CD4-positive, alpha-beta memory T cell (primary cell): ENCODE measurements at places on chromosomes 16 and 17.

- no peak overlapping the region for H3K27ac ChIP-seq
- H3K27me3 ChIP-seq = no peaks in the 10 kb centered on the region
- no peaks in the 10 kb centered on the region for H3K36me3 ChIP-seq
- DNase-seq = no peak
- H3K4me3 ChIP-seq = no peak overlapping the region
Observed at GRCh38 chr16:77918809-77919707, 103.3 kb upstream of the CLEC3A start.

- no peak for DNase-seq
- H3K4me1 ChIP-seq = no peaks in the 10 kb centered on the region
- no peak overlapping the region for H3K27ac ChIP-seq
- no peaks in the 10 kb centered on the region for H3K27me3 ChIP-seq
Observed at GRCh38 chr16:457732-458400, 32.4 kb downstream of the RAB11FIP3 start.

DNA sequence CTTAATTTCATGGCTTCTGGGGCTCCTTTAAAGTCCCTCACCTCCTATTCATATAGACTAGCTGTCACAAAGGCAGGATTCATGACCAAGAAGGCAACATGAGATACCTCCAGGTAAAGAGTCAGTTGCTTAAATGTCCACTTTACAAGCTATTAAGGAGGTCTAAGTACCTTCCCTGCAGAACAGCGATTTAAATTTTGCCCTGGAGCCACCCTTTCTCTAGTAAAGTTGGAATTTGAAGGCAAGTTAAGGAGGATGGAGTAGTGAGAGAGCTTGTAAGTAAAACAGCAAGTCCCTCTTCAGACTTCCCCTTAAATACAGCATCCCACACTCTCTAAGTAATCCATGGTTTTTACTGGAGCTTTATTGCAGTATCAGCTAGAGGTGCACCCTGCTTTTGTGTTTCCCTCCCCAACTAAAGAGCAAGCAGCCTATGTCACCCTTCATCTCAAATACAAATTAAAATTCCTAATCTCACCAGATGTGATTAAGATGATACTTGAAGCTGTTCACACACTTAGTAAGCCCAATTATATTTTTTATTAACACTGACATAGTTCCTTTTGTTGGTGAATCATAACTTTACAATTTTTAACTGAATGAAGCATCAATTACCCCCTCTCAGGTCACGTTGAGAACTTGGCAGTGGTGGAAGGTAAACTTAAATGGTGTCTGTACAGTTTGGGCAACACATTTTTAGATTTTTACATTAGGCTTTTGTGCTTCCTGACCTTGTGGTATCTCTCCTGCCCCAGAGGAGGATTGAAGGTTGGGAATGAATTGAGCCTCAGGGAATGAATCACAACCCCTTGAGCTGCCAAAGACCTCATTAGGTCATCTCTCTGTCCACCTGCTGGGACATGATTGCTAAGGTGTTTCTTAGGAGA is 108.9 kb downstream of the TANGO6 start:
- no peaks in the 10 kb centered on the region for H3K27me3 ChIP-seq
- no peak for DNase-seq
- no peak overlapping the region for H3K27ac ChIP-seq

DNA sequence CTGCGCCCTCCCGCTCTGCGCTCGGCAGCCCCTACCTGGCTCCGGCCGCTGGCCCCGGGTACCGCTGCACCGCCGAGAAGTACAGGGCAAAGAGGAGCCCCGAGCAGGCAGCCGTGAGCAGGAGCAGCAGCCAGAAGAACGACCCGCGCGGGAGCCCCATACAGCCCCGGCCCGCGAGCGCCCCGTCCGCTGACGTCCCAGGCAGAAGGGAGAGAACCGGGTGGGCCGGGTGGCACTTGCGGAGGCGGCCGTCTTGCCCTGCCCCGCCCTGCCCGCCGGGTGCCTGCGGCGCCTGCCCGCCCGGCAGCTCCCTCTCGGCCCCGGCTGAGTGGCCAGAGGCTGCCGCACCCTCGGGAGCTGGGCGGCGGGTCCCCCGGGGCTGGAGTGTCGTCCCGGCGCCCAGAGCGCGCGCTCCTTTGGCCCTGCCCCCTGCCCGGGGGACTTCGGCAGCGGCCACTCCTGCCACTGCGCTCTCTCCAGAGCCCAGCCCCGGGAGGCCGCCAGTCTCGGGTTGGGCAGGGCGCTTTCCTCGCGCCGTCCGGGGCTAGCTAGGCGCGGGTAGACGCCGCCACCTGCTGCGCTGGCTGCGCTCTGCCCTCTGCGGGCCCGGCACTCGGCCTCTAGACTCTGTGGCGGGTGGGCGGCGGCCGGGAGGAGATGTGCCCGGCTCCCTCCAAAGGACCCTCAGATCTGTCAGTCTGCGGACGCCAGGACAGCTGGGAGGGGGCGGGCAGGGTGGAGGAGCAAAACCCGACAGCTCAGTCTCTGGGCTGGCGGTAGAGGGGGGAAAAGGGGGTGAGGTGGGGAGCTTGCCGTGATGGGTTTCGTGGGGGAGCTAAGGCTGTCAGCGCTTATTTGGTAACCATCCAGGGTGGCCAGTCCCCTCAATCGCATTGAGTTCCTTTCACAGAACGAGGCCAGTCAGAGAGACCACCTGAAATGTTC is at the start of gene ST6GALNAC2:
Gene ST6GALNAC2 (minus strand): TSS at position 212 of the 945 bp plus-strand sequence. CDS start 52 bp downstream, at position 160.
- peaks cover 12% of the 10 kb centered on the region for H3K27me3 ChIP-seq
- no peaks in the 10 kb centered on the region for H3K36me3 ChIP-seq
- no peak within 1 kb of the TSS for H3K27ac ChIP-seq
- peak; percentile 34 for DNase-seq
- H3K4me3 ChIP-seq = peak within 1 kb of the TSS; percentile 52

- no peak overlapping the region for H3K27ac ChIP-seq
- H3K4me3 ChIP-seq = no peak overlapping the region
- no peak for DNase-seq
- H3K27me3 ChIP-seq = no peaks in the 10 kb centered on the region
Observed at GRCh38 chr16:80654094-80654862, 113.5 kb downstream of the DYNLRB2 start.

DNA sequence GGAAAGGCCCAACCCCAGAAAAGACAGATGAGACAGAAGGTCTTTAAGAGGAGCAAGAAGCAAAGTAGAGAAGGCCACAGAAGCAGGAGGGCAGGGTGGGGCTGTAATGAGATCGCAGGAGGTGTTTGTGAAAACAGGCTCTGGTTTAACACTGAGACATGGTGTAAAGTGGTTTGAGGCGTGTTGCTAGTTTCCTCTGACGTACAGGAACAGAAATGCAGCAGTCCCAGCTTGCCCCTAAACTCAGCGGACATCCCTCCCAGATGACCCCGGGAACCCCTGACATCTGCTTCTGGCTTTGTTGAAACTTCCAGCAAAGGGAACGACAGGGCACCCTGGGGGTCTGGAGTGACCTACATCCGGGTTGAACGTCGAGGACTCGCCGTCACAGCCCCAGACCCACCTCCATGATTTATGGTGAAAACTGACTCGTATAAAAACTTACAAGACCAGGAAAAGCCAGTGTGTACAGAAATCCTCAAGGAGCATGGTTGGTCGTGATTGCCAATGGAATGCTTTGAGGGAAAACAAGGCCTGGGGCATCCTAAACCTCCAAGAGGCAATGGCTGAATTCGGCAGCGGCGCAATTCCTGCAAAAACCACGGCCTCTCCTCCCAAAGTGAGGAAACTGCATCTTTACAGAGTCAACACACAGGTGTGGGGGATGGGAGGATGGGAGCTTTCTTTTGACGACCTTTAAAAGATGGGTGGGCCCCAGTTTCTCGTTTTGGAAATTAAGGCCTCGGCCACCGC is 25.8 kb downstream of the LITAF start:
- peak overlapping the region; percentile 60 for H3K4me3 ChIP-seq
- H3K36me3 ChIP-seq = peaks cover 7% of the 10 kb centered on the region
- DNase-seq = peak; percentile 90
- H3K27ac ChIP-seq = peak overlapping the region; percentile 86

- peaks cover 17% of the 10 kb centered on the region for H3K4me1 ChIP-seq
- H3K27ac ChIP-seq = no peak overlapping the region
- H3K36me3 ChIP-seq = peaks cover 7% of the 10 kb centered on the region
Observed at GRCh38 chr16:1377406-1378010, 25.8 kb downstream of the GNPTG start.

DNA sequence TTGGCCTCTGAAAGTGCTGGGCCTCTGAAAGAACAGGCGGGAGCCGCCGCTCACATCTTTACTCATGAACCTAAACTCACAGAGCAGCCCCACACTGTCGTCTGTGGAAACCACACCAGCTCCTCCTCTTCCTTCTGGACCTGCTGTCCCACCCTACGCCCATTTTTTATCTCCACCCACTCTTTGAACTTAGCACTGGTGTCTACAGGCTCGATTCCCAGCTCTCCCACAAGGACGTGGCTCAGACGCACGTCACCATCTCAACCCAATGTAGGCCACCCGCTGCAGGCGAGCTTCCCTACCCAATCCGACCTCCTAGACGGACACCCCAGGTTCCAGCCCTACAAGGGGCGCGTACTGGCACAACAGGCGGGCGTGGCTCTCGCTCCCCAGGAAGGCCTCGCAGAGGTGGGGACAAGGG is 62.2 kb downstream of the NXN start:
- no peaks in the 10 kb centered on the region for H3K4me1 ChIP-seq
- H3K27me3 ChIP-seq = no peaks in the 10 kb centered on the region
- no peak for DNase-seq

DNA sequence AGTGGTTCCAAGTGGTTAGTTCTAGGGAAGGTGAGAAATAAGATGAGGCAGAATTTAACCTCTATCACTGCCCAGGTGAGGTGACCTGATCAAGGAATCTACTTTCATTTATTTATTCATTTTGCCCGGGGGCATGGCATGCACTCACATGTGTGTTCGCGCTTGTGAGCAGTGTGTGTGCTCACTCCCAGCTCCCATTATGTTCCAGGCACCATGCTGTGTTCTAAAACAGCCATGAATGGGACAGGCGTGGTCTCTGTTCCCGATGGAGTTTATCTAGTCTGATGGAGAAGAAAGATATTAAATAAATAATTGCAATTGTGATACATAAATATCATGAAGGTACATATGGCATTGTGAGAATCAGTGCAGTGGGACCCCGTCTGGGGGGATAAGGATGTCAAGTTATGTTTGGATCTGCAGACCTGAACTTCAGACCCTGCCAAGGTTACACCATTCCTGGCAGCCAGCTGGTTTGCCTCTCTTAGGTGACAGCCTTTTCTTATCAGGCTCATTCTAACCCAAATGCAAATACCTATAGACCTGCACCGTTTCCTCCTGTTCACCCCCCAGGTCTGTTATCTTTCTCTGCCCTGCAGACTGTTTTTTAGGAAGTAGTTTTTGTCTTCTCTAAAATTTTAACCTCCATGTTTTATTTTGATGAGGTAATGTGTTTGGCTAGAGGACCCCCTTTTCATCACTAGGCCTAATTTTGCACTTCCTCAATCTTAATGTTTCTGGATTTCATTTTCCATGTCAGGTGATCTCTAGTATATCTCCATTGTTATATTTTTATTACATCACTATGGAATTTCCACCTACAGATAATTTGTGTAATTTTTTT is 11.8 kb downstream of the CYB5B start:
- no peak overlapping the region for H3K4me3 ChIP-seq
- H3K36me3 ChIP-seq = no peaks in the 10 kb centered on the region
- H3K27me3 ChIP-seq = no peaks in the 10 kb centered on the region
- H3K4me1 ChIP-seq = peaks cover 38% of the 10 kb centered on the region
- H3K27ac ChIP-seq = no peak overlapping the region

GRCh38 chr17:74369221-74369620 is 1.9 kb downstream of the GPR142 start:
- peaks cover 16% of the 10 kb centered on the region for H3K4me1 ChIP-seq
- no peaks in the 10 kb centered on the region for H3K36me3 ChIP-seq
- H3K27ac ChIP-seq = no peak overlapping the region
- no peak overlapping the region for H3K4me3 ChIP-seq
- peak; percentile 21 for DNase-seq
- no peaks in the 10 kb centered on the region for H3K27me3 ChIP-seq

GRCh38 chr17:11029791-11030190 is 191.9 kb upstream of the PIRT start:
- H3K4me1 ChIP-seq = no peaks in the 10 kb centered on the region
- no peak for DNase-seq
- no peak overlapping the region for H3K27ac ChIP-seq
- no peak overlapping the region for H3K4me3 ChIP-seq
- H3K27me3 ChIP-seq = no peaks in the 10 kb centered on the region

DNA sequence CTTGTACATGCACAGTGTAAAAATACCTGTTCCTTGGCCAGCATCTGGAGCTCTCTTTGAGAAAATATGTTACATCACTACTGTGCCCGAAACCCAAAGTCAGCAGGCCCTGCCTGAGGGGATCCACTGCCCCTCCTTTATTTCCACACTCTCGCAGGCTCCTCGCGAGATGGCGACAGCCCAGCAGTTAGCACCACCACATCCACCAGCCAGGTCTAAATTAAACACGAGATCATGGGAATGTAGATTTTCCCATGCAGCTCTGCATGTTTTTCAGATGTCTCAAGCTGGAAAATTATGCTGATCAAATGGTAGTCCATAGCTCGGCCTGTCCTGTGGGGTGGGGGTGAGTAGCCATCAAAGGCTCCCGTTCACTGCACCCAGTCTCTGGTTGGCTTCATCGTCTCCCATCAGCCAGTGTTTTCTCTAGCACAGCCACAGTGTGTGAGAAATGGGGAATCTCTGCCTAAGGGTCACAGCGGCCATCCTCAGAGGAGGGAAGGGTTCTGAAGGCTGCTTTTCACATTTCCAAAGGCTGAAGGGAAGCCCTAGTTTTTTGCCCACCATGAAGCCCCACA is 34.7 kb downstream of the EPN2 start:
- no peak overlapping the region for H3K27ac ChIP-seq
- H3K27me3 ChIP-seq = no peaks in the 10 kb centered on the region
- H3K4me3 ChIP-seq = no peak overlapping the region
- DNase-seq = no peak

GRCh38 chr17:38719289-38719942 is 10.7 kb upstream of the CISD3 start:
- H3K27me3 ChIP-seq = no peaks in the 10 kb centered on the region
- H3K36me3 ChIP-seq = peaks cover 62% of the 10 kb centered on the region
- H3K4me3 ChIP-seq = no peak overlapping the region
- no peak overlapping the region for H3K27ac ChIP-seq
- DNase-seq = no peak

DNA sequence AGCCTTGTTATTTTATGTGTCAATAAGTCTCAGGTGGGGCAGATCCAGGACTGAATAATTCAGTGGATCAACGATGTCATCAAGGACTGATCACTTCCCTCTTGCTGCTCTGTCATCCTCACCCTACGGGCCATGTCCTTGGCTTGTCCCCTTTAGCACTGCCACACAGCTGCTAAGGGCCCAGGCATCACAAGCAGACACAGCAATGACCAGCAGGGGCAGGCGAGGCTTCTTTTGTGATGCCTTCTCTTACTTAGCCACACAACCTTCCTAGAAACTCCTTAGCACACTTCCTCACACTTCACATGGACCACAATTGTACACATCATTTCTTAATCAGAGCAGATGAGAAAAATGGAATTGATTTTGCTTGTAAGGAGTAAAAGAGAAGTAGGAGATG is 356.3 kb upstream of the SOX9 start:
- no peak overlapping the region for H3K4me3 ChIP-seq
- H3K36me3 ChIP-seq = no peaks in the 10 kb centered on the region
- no peaks in the 10 kb centered on the region for H3K4me1 ChIP-seq
- no peak for DNase-seq

GRCh38 chr17:48526608-48527546 is 3.9 kb downstream of the HOXB1 start:
- no peaks in the 10 kb centered on the region for H3K27me3 ChIP-seq
- H3K27ac ChIP-seq = no peak overlapping the region
- DNase-seq = no peak
- H3K36me3 ChIP-seq = no peaks in the 10 kb centered on the region
- H3K4me3 ChIP-seq = no peak overlapping the region

GRCh38 chr17:76492989-76493501 is 8.2 kb downstream of the RHBDF2 start:
- H3K4me1 ChIP-seq = peaks cover 46% of the 10 kb centered on the region
- no peaks in the 10 kb centered on the region for H3K27me3 ChIP-seq
- H3K36me3 ChIP-seq = no peaks in the 10 kb centered on the region
- H3K27ac ChIP-seq = peak overlapping the region; percentile 64
- DNase-seq = peak; percentile 27
